ENCODE measurements at places on chromosomes 4 and X.

- peak; percentile 22 for DNase-seq
These were observed 392.9 kb downstream of the UNC5C start for GRCh38 chr4:95155759-95156451.

DNA sequence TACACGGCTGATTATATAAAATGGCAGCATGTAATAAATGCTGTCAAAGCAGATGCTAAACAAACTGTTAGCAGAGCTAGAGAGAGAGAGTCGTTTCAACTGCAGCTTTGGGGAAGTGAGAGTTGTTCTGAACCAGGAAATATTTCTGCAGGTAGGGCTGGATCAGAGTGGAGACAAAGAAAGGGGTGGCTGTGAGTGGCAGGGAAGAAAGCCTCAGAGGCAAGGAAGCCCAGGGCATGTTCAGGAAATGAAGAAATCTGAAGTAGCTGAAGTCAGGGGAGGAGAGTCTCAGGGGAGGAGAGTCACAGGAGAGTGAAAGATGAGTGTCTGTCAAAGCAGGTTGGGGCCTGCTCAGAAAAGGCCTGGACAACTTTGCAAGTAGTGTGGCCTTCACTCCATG lies 48.4 kb upstream of the RPS6KA3 start:
- DNase-seq, result no peak

- no peak for DNase-seq
These were observed 18.2 kb downstream of the NAAA start for GRCh38 chr4:75922588-75922987.

DNA sequence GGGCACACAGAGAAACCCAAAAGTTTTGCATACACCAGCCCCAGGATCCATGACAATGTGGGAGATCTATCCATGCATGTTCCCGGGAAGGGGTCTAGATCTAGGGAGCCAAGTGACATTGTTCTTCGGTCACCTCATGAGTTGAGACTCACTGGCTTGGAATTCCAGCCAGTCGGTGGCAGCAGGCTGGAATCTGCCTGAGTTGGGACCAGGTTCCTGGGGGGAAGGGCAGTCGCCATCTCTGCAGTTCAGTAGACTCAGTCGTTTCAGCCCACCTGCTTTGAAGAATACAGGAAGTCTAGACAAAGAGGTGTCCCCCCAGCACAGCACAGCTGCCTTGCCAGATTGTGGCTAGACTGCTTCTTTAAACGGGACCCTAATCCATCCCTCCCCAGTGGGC lies 46.0 kb upstream of the PBDC1 start:
- no peak for DNase-seq

DNA sequence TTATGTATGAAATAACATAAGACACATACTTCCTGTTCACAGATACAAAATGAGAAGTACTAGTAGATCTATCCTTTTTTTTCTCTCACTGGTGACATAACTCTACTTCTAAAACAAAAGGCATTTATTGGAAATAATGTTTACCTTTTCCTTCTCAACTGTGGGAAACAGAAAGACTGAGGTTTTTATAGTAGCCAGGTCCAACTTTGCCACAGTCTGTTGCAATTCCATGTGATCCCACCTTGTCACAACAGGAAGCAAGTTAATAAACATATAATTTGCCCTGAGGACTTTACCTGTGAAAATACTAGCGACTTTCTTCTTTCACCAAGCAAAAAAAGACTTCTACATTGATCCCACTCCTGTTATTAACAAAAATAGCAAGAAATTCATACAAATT lies 475.8 kb downstream of the PDGFC start:
- DNase-seq, result no peak

DNA sequence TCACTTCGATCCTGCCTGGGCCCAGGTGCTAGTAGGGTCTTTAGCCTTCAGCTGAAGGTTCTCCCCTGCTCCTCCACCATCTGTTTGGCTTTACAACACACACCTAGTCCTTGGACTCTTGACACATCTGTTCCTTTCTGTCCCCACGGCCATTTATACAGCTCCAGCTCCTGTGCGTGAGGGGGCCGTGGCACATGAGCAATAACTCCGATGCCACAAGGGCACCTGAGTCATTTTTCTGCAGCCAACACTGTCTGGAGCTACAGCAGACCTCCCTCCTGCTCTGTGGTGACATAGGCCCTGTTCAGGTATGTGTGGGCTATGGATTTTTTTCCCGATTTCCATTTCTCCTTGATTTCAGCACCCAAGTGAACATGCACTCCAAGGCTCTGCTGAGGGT lies 44.7 kb upstream of the BCOR start:
- DNase-seq, result no peak

DNA sequence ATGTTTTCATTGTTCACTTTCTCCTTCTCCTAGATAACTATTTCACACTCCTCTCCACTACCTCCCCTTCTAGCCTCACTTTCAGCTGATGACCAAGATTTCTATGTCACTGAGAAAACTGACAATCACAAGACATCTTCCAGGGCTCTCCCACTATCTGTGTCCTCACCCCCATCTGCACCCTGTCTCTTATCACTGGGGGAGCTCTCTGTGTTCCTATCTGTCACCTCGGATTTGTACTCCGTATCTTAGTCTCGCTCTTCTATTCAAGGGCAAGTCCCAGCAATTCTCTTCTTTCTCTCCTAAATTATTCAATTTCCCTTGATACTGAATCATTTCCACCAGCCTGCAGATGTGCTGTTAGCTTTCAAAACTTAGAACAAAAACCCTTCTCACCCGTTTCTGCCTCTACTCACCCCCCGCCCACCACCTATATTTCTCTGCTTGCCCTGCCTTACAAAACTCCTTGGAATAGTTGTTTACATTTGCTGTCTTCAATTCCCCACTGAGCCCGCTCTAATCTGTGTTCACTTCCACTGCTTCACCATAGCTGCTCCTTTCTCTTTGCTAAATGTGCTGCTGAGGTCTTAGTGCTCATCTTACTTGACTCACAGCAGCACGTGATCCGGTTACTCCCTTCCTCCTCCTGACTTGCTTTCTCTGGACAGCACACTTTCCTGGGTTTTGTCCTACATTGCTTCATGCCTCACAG lies 293.2 kb downstream of the UNC5C start:
- peak; percentile 3 for DNase-seq

- DNase-seq, result no peak
These were observed 141.9 kb upstream of the STK26 start for GRCh38 chrX:131881194-131881593.

DNA sequence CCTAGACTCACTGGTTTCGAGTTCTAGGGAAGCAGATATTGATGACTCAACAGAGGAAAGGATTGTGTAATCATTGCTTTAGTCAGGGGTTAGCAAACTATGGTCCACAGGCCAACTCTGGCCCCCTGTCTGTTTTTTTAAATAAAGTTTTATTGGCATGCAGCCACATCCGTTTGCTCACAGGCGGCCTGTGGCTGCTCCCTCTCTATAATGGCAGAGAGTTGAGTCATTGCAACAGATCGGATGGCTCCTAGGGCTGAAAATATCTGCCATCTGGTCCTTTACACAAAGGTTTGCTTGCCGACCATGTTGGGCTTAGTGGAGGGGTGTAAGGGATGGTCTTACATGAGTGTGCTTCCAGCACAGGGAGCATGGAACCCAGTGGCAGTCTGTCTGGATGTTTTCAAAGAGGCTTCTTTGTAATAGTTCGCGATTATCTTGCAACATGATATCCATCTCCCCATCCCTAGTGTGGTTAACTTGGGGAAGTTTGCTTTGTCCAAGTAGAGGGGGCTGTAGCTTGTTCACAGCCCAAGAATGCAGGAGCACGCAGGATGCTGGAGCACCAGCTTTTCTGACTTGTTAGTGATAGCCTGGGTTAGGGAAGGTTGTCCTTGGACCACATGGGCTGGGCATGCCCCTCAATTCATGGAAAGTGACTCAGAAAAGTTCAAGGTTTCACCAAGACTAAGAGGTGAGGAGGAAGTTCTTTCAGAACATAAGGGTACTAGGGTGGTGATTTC lies 59.3 kb upstream of the CLDN34 start:
- no peak for DNase-seq

DNA sequence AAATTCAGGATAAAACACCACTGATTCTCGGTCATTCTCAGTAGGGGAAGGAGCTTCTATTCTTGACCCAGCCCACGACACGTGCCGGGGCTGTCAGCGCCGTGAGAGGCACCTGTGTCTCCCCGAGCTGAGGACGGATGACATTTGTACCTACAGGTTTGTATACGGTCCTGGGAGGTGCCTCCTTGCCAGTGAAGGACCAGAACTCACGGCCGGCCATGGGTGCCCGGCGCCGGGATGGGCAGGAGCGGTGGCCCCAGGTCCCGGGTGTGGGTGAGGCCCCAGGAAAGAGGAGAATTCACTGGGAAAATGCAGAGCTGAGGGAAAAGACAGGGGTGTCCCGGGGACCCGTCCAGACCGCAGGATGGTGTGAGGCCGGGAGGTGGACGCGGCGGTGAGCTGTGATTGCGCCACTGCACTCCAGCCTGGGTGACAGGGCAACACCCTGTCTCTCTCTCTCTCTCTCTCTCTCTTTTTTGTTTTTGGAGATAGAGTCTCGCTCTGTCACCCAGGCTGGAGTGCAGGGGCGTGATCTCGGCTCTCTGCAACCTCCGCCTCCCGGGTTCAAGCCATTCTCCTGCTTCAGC lies 48.9 kb upstream of the PPP2R3B start:
- no peak for DNase-seq

DNA sequence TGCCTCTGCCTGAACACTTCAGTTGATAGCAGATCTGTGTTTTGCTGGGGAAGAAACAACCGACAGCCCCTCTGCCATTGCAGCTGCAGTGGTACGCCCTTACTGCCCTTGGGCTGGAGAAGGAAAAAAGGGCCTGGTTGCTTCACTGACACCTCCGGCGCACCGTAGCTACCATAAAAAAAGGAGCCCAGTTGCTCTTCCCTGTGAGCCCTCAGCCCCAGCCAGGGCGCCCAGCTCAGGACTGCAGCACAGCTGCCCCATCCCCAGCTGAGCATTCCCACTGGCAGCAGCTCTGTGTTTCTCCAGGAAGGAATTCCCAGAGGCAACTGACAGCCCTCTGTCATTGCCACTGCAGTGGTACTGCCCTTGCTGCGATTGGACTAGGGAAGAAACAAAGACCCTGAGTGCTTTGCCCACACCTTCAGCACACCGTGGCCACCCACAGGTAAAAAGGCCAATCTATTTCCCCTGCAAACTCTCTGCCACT lies 142.7 kb downstream of the DKK2 start:
- no peak for DNase-seq

- DNase-seq, result no peak
These were observed 99.8 kb upstream of the TSPAN5 start for GRCh38 chr4:98758182-98758581.

- DNase-seq, result no peak
These were observed 24.0 kb upstream of the ASMTL start for GRCh38 chrX:1476682-1477081.

DNA sequence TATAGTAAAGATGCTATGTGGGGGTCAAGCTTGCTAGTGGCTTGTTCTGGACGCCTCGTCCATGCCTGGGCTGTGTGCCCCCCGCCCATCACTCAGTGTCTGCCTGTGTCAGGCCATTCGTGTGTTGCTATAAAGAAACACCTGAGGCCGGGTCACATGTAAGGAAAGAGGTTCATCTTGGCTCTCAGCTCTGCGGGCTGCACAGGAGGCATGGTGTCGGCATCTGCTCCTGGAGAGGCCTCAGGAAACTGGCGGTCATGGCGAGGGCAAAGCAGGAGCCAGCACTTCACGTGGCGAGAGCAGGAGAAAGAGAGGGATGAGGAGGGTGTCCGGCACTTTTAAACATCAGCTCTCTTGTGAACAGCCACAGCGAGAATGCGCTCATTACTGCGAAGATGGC lies 25.2 kb downstream of the PIGG start:
- DNase-seq, result no peak

DNA sequence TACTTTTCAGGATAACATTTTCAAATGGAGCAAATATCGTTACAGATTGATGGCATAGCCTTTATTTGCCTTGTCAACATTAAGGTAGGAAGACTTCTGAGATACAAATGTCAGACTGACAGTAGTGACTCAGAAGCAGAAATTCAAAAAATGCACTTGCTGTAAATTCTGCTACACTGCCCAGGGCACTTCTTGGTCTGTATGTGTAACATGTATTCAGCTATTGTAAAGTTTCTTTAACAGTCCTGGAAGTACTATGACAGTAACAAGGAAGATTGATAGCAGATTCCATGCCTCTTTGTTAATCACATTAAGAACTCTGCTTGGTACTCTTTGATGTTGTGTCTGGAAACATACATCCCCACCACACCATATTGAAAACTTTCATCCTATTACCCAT lies 69.6 kb upstream of the PCDH18 start:
- DNase-seq, result no peak

GRCh38 chr4:57043347-57044251 lies 64.9 kb downstream of the POLR2B start:
- no peak for DNase-seq

DNA sequence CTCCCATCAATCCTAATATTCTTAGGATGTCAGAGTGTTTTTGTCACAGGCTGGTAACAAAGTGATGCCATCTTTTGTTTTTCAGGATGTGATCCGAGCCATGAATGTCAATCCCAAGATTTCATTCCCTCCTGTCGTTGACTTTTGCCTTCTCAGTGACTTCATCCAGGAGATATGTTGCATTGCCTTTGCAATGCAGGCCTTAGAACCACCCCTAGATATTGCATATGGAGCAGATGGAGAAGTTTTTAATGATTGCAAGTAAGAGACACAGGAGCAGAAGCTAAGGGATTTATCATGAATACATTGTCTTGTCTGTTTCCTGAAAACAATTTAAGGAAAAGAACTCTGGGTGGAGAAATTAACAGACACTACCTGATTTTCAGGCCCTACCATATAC lies 28.6 kb downstream of the SPATA18 start:
- no peak for DNase-seq

DNA sequence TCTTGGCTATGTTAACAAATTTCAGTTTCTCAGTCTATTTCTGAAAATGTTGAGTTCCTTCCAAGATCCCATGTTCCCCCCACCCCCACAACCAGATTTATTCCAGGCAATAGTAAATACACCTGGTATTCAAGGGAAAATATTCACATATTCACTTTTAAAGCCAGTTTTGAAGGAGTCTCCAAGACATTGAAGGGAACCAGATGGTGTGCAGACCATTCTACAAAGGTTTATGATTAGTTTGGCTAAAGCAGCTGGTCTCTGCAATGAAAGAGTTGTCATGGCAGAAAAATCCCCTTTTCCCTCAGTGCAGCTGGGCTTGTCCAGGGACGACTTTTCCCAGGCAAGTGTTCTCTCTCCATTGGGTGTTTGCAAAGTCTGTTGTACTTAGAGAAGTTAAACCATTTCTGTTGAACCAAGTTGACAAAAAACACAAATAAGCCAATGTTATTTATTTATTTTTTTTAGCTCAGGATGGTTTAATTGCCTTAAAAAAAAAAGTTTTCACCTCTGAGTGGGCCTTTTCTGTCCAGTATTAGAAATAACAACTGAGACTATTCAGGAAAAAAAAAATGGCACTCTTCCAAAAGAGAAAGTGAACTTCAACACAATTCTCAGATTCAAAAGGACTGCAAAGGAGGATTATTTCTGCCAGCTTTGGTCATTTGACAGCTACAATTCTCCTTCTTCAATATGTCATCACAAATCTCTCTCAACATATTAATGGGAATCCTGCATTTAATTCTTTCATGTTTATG lies 410.6 kb downstream of the IL1RAPL1 start:
- DNase-seq, result no peak

Data from erythroblast (primary cell).